HL-60 (cell line): ENCODE measurements at places on chromosomes 6 and 20.

GRCh38 chr6:108163644-108164542, 1.9 kb upstream of the NR2E1 start:
- no peak for DNase-seq

GRCh38 chr6:3946778-3947177, 97.6 kb downstream of the FAM50B start:
- DNase-seq, result no peak

GRCh38 chr6:107154801-107155160, 39.5 kb upstream of the BEND3 start:
- no peak for DNase-seq

- no peak for DNase-seq
Observed at GRCh38 chr6:162532283-162533008, 195.1 kb downstream of the PRKN start.

GRCh38 chr6:148349466-148349865, 6.8 kb downstream of the SASH1 start:
- DNase-seq, result no peak
